ENCODE measurements at places on chromosomes 1 and 21.

DNA sequence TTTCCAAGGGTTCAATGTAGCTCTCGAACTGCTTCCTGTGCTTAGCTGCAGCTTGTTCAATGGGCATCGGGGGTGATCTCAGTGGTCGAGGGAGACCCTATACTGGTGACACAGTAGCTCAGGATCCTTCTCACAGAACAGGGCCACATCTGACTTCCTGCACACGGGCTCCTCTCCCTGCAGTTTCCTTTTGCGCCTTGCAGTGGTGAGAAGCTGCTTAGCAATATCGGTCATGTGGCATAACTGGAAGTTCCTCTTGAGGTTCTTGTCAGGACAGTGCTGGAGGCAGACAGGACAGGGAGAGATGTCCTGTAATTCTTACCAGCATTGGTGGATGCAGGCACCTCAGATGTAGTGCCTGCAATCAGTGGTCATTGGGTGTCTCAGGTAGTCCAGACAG lies 140.5 kb upstream of the MAP1LC3C start:
- H3K4me1 ChIP-seq: peaks cover 5% of the 10 kb centered on the region
- H3K36me3 ChIP-seq: no peaks in the 10 kb centered on the region

GRCh38 chr1:59079434-59080140 lies 217.3 kb upstream of the FGGY start:
- peaks cover 2% of the 10 kb centered on the region for H3K27me3 ChIP-seq
- no peak overlapping the region for H3K4me3 ChIP-seq

- no peak for DNase-seq
- no peak overlapping the region for H3K4me3 ChIP-seq
- H3K27ac ChIP-seq: no peak overlapping the region
- peaks cover 4% of the 10 kb centered on the region for H3K4me1 ChIP-seq
Measured at GRCh38 chr1:230254265-230254664, 171.9 kb downstream of the PGBD5 start.

DNA sequence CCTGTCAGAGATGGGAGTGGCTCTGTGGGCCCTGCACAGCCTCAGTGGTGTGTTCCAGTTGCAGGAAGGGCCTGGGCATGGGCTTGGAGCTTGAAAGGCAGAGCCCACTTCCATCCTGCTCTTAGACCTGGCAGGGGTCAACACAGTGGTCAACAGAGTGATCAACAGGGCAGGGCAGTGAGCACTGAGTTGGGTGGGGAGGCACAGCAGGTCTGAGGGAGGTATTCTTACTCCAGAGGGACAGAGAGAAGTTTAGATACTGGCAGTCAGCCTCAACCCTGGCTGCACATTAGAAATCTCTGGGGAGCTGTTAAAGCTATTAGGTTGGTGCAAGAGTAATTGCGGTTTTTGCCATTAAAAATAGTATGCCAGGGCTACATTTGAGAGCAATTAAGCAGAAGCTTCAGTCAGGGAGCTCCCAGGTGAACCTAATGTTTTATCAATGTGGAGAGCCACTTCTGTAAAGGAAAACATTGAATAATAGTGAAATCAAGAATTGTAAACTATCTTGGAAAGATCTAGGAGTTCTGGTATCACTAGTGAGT lies 37.7 kb downstream of the SH3BGR start:
- no peaks in the 10 kb centered on the region for H3K36me3 ChIP-seq
- no peaks in the 10 kb centered on the region for H3K27me3 ChIP-seq
- no peak overlapping the region for H3K27ac ChIP-seq

DNA sequence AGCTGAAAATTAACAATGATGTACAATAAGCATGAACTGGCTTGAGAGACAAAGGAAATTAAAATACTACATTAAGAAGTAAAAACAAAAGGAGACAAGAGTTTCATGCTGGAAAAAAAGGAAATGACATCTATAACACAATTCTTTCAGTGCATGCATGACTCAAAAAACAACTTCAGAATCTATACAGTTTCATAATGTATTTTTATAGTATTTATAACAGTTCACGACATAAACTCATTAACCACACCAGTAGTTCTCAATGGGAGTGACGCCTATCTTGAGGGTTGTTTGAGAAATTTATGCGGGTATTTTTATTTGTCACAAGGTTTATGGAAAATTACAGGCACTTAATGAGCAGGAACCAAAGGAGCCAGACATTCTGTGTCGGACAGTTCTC lies 168.5 kb downstream of the SMYD3 start:
- no peak overlapping the region for H3K4me3 ChIP-seq
- H3K36me3 ChIP-seq: no peaks in the 10 kb centered on the region
- H3K27me3 ChIP-seq: no peaks in the 10 kb centered on the region
- H3K4me1 ChIP-seq: no peaks in the 10 kb centered on the region
- no peak for DNase-seq

DNA sequence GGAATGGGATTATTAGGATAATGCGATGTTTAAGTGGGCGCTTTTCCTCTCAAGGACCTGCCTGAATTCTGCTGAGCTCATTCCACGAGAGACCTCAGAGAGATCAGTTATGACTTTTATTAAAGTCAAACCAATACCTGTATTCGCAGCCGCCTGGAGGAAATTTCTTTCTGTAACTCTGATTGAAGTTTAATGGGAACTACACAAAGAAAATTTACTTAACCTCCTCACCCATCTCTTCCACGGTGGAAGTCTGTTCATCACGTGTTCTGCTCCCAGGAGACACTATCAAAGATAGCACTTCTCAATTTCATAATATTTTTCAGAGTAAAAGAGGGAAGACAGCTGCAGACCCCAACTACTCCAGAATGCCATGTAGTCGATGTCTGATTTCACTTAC lies 334.7 kb upstream of the POU3F1 start:
- no peaks in the 10 kb centered on the region for H3K27me3 ChIP-seq
- DNase-seq: no peak
- no peak overlapping the region for H3K4me3 ChIP-seq
- no peaks in the 10 kb centered on the region for H3K4me1 ChIP-seq
- H3K27ac ChIP-seq: no peak overlapping the region

DNA sequence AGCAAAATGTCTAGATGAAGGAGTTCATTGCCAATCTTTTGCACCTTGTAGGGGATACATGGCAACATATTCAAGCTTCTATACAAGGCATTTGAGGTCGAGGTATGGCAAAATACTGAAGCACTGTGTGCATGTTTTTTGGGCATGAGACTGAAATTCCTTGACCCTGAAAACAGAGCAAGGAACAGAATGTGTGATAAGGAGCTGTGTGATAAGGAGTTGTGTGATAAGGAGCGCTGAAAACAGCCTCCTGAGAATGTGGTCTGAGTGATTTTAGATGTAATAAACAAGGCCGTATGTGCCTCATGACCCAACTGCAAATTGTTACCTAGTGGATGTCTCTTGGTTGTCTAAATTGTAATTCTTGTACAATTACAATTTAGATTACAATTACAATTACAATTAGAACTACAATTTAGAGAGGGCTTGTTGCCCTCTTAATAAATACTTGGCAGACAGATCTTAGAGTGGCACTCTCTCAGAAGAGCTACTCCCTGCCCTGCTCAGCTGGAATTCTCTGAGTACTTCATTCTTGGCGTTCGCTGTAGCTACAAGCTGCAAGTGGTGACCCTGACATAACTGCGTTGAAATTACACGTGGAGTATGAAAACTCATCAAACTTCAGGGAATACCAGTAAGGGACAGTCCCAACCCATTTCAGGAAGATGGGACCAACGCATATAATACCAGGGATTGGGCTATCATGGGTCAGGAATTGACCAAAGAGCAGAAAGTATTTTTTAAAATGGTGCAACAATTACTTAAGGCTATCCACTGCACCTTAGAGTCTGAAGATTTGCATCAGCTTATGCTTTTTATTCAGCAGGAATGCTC lies 20.0 kb upstream of the ITLN1 start:
- no peak for DNase-seq
- no peaks in the 10 kb centered on the region for H3K36me3 ChIP-seq
- H3K4me1 ChIP-seq: peaks cover 12% of the 10 kb centered on the region
- H3K27me3 ChIP-seq: no peaks in the 10 kb centered on the region
- no peak overlapping the region for H3K27ac ChIP-seq

- no peak for DNase-seq
- H3K4me1 ChIP-seq: no peaks in the 10 kb centered on the region
- H3K27me3 ChIP-seq: peaks cover 10% of the 10 kb centered on the region
- H3K4me3 ChIP-seq: no peak overlapping the region
Measured at GRCh38 chr1:23354245-23354644, 10.2 kb upstream of the HNRNPR start.

DNA sequence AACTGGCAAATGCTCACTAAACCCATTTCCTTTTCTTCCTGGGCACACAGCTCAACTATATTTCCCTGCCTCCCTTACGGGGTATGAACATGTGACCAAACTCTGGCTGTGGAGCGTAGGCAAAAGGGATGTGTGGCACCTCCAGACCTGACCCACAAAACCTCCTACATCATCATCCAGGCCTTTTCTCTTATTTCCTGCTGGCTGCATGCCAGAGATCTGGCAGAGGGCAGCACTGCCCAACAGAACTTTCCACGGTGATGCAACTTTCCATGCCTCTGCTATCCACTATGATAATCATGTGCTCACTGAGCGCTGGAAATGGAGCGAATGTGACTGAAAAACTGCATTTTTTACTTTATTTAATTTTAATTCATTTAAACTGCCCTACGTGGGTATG lies 99.6 kb upstream of the CACNA1E start:
- no peak for DNase-seq
- no peaks in the 10 kb centered on the region for H3K36me3 ChIP-seq
- H3K4me3 ChIP-seq: no peak overlapping the region
- no peak overlapping the region for H3K27ac ChIP-seq

- DNase-seq: peak; percentile 23
- H3K4me1 ChIP-seq: peaks cover 14% of the 10 kb centered on the region
Measured at GRCh38 chr1:7755448-7755847, 15.6 kb upstream of the VAMP3 start.

DNA sequence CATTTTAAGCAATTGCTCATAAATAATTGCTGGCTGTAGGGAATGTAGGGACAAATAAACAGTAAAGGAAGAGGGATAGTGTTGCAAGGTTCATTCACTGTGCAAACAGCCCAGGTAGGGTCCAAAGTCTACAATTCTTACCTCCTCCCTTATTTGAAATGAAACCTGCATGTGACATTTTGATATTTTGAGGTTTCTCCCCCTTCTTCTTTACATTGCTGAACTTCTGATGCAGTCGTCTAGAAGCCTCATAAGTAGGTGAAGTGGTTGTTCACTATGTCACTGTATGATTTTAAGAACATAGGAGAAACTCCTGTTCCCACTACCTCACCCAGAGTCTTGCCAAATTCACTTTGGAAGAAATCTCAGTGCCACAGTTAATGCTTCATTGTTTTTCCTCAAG lies 16.1 kb downstream of the F5 start:
- no peaks in the 10 kb centered on the region for H3K36me3 ChIP-seq
- no peaks in the 10 kb centered on the region for H3K27me3 ChIP-seq
- no peaks in the 10 kb centered on the region for H3K4me1 ChIP-seq
- H3K27ac ChIP-seq: no peak overlapping the region
